ENCODE measurements at places on chromosomes 1 and 21.
A peak's percentile ranks its signal among the peaks of the same experiment; 100 is the strongest.

DNA sequence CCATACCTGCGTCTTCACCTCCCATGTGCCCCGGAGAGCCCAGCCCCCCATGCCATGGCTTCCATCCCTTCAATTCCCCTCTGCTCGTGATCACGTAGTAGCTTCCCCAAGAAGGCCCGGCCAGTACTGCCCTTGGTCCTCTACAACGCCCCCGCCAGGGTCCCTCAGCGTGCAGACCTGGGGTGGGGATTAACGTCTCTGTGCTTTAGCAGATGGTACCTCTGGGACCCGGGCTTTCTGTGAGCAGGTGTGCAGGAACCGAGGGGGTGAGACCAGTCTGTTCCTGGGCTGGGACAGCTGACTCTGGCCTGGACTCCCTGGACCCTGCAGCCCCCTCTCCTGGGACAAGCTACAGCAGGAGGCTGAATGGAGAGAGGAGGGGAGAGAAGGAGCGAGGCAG lies 1.2 kb downstream of the PLCH2 start:
- no peak for DNase-seq

- no peak for DNase-seq
Measured at GRCh38 chr21:18499761-18500376, 96.3 kb upstream of the TMPRSS15 start.

DNA sequence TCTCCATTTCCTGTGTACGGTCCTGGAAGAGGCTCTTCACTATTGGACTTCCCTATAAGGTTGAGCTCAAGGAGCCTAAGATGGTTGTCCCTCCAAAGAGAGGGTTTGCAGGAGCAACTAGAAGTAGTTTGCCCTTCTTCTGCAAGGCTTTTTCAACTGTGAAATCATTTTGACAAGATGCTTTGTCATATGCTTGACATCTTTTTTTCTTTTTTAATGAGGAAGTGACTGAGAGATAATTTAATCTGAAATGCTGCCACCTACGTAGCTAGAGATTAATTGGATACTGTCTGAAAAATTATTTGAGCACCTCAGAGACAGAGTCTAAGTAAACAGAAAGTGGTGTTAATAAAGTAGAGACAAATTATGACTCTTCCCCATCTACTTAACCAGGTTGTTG lies 97.0 kb downstream of the CHRM3 start:
- DNase-seq: no peak

GRCh38 chr1:34597877-34598514 lies 156.9 kb upstream of the GJB5 start:
- peak; percentile 49 for DNase-seq

- DNase-seq: no peak
Measured at GRCh38 chr1:167501515-167502191, 16.7 kb downstream of the CD247 start.

GRCh38 chr1:164891615-164892014 lies 332.6 kb downstream of the PBX1 start:
- DNase-seq: no peak

GRCh38 chr1:152118915-152119314 lies 3.7 kb upstream of the TCHH start:
- DNase-seq: no peak

- DNase-seq: no peak
Measured at GRCh38 chr1:61124696-61125095, 42.3 kb downstream of the NFIA start.

DNA sequence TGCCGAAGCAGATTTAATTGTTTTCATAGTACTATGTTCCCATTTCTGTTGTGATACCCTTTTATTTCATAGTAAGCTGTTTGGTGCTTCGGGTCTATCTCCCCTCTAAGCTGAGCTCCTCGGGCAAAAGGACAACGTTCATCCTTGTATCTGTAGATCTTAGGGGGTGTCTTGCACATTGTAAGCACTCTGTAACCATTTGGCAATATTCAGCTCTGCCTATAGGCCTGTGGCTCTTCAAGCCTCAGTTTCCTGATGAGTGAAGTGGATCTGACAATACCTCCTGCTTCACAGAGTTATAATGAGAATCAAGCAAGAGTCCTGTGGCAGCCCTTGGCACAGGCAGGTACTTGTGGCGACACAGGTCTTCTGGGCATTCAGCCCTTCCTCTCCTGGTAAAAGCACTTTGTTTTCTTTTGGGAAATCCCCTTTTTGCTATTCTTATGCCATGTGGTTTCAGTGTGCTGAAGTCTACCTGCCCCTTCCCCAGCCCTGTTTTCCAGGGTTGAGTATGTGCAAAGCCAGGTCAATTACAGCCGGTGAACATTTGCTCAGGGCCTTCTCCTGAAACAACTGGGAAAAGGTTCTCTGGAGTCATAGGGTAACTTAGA lies 8.5 kb upstream of the EXO1 start:
- DNase-seq: no peak

DNA sequence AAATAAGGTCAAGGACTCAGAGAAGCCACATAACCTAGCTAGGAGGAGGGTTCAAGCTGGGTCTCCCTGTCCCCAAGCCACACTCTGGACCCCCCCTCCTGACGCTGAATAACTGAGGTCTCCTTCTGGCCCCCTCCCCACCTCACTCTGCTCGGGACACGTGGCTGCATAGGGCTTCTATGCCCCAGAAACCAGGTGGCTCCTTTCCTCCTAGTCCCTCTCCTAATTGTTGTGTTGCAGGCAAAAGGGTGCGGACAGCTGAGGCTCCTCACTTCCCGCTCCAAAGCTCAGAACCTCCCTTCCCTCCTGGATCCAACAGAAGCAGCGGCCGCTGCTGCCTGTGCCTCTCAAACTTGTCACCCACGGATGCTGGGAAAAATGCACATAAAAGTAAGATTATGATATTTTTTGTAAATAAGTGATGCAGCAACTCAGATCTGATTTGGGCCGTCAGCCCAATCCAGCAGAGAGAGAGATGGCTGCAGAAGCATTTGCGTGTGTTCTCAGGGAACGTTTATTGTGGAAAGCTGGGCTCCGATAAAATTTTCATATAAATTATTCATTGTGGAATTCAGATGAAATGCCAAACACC lies 40.8 kb upstream of the C1orf174 start:
- no peak for DNase-seq

GRCh38 chr1:28150125-28150780 lies 26.2 kb downstream of the PTAFR start:
- DNase-seq: no peak

DNA sequence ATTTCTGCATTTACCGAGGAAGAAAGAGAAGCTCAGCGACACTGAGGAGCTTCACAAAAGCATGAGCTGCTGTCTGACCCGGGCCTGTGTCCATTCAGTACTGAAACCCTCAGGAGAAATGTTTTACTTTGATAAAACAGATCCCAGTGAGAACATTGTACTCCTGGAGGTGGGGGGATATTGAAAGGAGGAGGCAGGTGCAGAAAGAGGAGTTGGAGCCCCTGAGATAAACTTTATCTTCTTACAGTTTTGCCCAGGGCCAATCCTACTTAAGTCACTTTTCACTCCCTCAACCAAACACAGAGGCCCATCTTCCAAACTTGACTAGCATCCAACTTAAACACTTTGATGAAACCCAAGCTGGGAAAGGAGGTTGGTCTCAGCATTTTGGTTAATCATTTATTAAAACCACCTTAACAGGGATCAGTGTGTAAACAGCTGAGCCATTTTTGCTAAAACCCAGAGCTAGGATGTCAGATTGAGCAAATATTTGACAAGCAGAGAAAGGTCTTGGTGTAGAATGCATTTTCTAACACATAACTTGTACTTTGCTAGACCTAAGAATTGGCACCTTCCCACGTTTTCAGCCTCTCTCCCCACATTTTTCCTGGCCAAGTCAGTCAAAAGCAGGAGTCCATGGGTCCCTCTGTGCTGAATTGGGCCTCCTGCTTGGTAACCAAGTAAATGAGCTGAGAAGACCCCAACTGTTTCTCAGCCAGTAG lies 32.5 kb upstream of the SARS1 start:
- no peak for DNase-seq

- DNase-seq: no peak
Measured at GRCh38 chr1:19315378-19316198, 3.5 kb downstream of the SLC66A1 start.

DNA sequence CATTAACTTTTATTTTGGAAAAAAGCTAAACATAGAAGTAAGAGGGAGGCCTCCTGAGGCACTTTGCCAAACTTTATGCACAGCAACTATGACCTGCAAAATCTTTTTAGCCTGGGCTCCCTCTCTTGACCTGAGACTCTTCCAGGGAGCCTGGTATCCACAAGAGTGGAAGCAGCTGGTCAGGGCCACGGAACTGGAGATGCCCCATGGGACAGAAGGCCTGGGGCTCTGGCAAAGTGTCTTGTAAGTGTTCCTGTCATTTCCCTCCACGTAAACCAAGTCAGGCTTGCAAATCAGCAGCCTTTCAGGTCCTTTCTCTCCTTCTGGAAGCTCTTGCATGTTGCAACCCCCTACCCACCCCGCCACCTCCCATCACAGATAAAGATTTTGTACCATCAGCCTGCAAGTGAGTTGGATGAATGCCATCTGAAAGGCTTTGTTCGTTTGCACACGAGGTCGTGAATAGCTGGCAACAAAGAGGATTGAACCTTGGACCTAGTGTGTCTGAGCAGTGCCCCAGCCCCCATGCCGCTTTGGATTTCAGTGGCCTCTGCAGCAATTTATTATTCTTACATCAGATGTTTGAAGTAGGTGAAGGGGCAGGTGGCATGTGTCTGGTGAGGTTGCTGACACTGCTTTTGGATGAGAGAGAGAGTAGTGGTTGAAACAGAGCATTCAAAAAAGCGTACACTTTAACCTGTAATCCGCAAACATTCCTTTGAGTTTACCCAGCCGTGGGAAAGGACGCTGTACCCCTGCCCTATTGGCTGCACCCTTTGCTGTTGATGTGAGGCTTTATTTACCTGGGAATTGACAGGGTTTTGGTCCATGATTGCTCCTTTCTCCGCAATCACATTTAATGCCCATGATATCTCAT lies 91.6 kb downstream of the GALNT2 start:
- DNase-seq: no peak

GRCh38 chr1:53370369-53370961 lies 42.6 kb upstream of the LRP8 start:
- no peak for DNase-seq

DNA sequence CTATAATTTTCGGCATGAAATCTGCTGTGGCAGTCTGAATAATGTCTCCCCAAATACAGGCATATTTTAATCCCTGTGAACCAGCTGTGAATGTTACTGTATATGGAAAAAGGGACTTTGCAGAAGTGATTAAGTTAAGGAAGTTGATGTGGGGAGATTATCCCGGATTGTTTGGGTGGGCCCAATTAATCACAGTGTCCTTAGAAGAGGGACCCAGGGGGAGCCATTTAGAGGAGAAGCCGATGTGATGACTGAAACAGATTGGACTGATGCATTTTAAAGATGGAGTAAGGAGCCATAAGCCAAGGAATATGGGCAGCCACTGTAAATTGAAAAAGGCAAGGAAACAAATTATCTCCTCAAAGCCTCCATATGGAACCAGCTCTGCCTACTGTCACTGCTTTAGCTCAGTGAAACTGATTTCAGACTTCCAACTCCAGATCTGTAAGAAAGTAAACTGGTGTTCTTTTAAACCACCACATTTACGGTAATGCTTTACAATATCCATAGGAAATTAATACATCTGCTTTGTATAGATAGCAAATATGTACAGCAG lies 61.1 kb upstream of the GPR88 start:
- no peak for DNase-seq

DNA sequence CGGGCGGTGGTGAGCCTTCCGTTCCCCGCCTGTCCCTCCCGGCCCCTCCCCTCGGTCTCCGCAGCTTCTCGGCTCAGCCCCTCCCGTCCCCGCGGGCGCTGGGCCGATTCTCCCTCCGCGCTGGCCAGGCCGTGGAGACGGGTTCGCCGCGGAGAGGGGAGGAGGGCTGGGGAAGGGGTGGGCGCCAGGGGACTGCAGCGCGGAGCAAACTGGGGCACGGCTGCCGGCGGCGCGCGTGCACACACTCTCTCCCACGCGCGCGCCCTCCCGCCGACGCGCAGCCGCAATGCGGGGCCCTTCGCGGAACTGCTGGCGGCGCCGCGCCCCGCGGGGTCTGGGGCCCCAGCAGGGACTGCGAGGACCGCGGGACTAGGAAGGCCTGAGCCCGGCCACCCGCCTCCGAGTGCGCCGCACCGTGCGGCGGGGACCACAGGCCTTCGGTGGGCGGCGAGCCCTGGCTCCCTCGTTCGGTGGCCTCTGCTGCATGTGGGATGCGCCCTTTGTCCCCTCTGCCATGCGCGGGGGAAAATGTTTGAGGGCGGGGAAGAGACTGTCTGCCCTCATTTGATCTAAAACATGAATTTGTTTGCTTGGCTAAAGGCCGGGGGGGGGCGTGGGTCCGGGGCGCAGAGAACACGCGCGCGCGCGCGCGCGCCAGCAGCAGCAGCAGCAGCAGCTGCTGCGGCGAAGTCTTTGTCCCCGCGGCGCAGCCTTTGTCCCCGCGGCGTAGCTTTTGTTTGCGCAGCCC lies 90.7 kb upstream of the VAMP3 start:
- peak; percentile 56 for DNase-seq

DNA sequence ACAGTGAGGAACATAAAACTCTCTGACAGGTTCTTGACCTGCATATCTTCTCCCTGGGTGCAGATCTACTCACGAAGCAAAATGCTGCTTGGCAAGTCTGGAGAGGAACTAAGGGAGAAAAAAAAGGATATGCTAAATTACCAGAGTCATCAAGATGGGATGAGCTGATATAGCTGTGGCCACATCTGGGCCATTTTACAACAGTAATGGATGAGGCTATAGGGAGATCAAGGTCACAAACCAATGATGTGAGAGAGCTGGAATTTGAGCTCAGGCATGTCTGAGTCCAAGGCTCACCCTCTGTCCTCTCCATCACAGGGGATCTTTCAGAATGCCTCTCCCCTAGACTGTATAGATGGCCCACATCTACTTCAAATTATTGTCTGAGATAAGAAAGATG lies 26.2 kb downstream of the ZMYND12 start:
- no peak for DNase-seq

GRCh38 chr21:37455504-37455911 lies 88.9 kb downstream of the DYRK1A start:
- no peak for DNase-seq

DNA sequence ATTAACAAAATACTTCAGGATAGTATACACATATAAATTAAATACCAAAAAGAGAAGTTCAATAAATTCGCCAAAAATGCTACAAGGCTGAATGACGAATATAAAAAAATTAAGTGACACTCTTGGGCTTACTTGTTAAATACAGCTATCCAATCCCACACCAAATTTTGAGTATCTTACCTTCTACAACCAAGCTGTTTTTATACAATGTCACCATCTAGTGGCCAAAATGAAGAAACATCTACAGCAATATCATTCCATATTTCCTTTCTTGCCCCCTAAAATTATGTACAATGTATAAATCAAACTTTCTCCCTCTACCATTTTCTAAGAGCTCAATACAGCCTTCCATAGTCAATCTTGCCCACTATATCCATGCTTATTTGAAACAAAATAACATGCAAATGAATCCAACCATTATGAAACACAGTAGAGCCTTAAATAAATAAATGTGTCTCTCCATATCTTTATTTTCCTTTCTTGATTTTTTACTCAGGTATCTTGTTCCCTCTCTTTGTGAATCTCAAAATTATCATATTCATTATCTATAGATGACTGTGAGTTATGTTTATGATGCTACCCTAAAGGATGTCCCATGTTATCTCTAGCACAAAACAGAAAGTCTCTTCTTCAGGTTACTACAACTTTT lies 86.3 kb downstream of the ACBD6 start:
- no peak for DNase-seq

- no peak for DNase-seq
Measured at GRCh38 chr1:206699626-206700025, 14.9 kb downstream of the MAPKAPK2 start.
